Fibroblast of the aortic adventitia (primary cell): ENCODE measurements at places on chromosomes 7 and 10.

DNA sequence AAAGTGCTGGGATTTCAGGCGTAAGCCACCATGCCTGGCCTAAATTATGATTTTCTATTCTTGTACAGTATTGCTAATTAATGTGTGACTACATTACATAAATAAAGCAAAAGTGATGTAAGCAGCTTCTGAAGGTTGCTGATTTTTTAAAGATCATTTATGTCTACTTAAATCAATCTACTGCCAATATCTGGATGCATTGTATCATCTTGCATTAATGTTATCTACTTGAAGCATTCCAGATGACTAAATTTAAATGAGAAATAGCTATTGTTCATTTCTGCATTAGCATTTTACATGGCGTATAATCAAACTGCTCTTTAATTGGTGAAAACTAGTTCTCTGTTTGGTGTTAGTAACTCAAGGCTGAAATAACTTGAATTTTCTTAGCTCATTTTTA, 37.1 kb upstream of the HIBADH start:
- no peak for DNase-seq

DNA sequence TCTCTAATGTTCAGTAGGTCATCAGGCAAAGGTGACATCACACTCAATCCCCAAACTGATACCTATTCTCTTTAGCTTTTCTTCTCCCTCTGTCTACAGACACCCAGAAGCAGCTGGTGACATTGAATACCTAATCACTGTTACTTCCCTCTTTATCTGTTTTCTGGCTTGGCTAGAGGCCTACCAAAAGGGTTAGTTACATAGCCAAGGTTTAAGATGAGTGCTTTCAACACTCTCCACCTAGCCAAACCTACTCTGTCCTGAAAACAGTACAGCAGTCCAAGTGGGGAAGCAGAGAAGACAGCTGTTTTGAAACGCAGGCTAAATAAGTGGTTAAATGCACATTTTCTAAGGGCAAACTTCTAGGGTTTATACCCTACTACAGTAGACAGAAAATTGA, 39.4 kb downstream of the CCNJ start:
- no peak for DNase-seq

GRCh38 chr7:157517782-157518513, 181.1 kb downstream of the DNAJB6 start:
- no peak for DNase-seq

DNA sequence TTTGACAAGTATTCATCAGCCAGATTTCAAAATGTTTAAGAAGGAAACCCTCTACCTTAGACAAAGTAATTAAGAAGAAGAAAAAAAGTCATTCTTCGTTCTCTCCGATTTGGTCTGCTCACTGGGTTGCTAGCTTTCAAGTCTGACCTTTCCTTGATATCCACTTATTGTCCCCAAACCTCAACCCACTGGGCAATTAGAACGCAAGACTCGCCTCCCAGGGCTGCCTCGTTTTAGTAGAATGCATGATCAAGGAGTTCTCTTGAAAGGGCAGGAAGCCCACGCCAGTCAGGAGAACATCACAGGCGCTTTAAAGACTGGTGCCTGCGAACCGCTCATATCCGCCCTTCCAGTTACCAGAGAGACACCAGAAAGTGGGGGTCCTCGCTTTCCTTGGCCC, 637.7 kb downstream of the PARD3 start:
- DNase-seq, result no peak

GRCh38 chr10:43852644-43853214, 204.0 kb upstream of the ZNF32 start:
- DNase-seq, result no peak

GRCh38 chr7:151244196-151244840, 4.2 kb downstream of the SMARCD3 start:
- peak; percentile 72 for DNase-seq

DNA sequence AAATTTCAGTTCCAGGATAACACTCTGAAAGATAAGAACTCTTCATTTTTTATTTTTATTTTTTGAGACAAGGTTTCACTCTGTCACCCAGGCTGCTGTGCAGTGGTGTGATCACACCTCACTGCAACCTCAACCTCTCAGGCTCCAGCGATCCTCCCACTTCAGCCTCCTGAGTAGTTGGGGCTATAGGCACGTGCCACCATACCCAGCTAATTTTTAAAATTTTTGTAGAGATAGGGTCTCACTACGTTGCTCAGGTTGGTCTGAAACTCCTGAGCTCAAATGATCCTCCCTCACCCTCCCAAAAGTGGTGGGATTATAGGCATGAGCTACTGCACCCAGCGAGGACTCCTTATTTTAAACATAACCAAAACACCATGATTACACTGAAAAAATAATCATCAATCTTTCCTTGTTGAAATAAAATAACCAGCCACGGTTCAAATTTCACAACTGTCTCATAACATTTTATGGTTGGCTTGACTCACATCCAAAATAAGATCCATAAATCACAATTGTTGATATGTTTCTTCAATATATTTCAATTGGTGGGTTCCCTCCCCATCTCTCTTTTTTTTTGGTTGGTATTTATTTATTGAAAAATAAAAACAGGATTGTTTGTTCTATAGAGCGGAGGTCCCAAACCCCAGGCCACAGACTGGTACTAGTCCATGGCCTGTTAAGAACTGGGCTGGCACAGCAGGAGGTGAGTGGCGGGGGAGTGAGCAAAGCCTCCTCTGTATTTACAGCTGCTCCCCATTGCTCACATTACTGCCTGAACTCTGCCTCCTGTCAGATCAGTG, 60.1 kb upstream of the FAM171A1 start:
- DNase-seq, result no peak

GRCh38 chr7:111282626-111283025, 191.7 kb downstream of the LRRN3 start:
- DNase-seq, result no peak

DNA sequence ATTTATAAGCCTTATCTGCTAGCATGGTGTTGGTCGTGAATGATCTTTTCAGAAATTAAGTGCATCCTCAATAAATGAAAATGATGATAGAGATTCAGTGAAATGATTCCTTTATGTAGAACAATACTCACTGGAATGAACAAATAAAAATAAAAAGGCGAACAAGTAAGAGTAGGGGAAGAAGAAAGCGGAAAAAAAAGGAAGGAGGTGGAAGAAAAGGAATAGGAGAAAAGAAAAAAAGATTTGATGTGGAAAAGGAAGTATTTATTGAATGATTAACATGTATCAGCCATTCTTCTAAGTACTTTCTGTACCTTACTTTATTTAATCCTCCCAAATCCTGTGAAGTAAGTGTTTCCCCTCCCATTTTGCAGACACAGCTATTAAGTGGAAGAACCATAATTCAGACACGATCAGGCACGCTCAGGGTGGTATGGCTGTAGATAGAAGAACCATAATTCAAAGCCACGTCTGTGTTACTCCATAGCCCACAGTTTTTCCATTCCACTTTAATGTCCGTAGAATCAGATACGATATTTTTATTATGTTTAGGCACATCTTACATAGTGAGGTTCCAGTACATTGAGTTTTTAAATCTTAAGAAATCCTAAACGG, 156.2 kb upstream of the LAMB4 start:
- no peak for DNase-seq

GRCh38 chr7:155851892-155852291, 39.6 kb upstream of the SHH start:
- DNase-seq, result no peak

- DNase-seq, result no peak
Measured at GRCh38 chr10:3516234-3516922, 268.6 kb downstream of the KLF6 start.

DNA sequence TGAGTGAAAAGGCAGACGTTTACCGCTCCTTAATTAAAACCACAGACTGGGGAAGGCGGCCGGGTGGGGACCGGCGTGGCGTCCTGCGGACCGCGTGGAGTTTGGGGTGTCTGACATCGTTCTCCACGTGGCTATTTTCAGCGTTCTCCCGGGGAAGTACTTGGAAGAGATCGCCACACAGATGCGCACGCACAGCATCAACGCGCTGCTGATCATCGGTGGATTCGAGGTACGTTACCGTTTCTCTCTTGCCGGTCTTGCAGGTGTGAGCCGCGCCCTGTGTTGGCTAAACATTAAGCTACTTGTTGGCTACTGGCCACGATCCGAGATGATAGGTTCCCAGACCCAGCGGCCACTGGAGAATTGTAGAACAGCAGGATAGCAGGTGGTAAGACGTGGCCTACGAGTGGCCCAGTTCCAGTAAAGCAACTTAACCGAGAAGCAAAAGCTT, 51.3 kb downstream of the PFKP start:
- DNase-seq, result no peak

DNA sequence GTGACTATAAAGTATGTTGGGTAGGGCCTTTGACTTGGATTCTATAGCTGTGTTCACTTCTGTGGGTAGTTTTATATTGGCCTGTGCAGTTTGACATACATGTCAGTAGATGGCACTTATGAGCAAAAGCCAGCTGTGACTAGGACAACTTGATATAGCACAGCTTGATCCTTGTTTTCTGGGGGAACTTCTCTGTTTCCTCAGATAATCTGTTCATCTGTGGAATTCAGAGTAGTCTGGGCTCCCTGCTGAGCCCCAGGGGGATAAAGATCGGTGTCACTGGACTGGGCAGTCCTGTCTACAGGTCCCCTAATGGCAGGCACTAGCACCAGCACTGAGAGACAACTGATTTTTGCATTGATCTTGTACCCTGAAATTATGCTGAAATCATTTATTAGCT, 25.4 kb downstream of the CYP2C9 start:
- peak; percentile 8 for DNase-seq
